ENCODE measurements at places on chromosomes 11 and 22.

DNA sequence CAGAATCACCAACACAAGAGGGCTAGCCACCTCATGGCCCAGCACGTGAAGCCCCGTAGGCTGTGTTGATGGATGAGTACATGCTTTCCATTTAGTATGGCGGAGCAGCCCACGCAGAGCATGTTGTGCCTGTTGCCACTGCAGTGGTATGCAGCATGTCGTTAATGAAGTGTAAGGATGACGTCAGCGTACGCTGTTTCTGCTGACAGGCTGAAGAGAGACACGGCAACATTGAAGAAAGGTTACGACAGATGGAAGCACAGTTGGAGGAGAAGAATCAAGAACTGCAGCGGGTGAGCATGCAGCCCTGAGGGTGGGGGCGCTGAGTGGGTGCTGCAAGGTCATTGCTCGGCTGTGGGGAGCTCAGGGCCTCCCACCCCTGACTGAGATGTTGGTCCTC is 62.8 kb downstream of the PPFIA1 start:
- no peak for DNase-seq

- no peak for DNase-seq
Observed at GRCh38 chr11:62898027-62898426, 17.3 kb downstream of the SLC3A2 start.

GRCh38 chr11:2924381-2924780 is 4.8 kb downstream of the PHLDA2 start:
- DNase-seq = no peak

DNA sequence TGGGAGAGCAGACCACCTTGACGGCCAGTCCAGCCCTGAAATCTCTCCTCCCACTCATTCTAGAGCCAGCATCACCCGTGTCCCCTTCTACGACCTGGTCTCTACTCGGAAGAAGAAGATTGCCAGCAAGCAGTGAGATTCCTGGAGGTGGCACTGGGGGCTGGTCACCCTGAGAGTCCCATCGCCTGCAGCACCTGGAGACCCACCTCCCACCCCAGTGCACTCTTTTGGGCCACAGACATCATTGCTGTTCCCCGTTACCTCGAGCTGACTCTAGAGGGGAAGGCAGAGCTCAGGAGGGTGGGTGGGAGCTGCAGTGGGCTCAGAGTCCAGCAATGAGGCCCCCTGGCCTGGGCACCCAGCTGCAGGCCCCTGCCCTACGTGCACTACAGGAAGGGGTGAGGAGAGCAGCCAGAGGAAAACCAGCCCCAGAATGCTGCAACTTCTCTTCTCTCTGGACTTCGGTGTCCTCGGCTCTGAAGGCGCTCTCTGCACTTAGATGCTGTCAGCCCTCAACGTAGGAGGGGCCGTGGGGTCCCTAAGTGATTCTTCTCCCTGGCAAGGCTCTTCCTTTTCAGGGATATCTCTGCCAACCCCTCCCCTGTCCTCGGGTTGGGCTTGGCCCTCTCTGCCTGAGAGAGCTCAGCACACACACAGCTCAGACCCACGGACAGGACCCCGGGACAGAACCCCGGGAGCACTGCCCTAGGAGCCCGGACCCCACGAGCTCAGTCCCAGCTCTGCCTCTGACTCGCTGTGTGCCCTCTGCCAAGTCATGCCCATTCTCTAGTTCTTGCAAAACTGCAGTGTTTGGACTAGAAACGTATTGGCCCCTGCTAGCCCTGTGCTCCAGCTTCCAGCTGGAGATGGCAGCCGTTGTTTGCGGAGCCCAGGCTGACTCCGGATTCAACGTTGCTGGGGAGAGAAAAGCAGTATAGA is 31.3 kb downstream of the CYTH4 start:
- no peak for DNase-seq

GRCh38 chr11:111417766-111418435 is 38.8 kb upstream of the POU2AF1 start:
- no peak for DNase-seq

Data from NCI-H748 treated with DMSO at 0.1 percent for 48 hours (cell line).